Hematopoietic multipotent progenitor cell treated with erythropoietin and hydrocortisone succinate and interleukin-3 and kit ligand, for 17 days (in vitro differentiated cells): ENCODE measurements at places on chromosomes 4 and X.
A peak's percentile ranks its signal among the peaks of the same experiment; 100 is the strongest.

- no peak for DNase-seq
Measured at GRCh38 chr4:151670843-151671242, 90.0 kb downstream of the GATB start.

GRCh38 chr4:3220476-3221183 lies 28.3 kb upstream of the MSANTD1 start:
- no peak for DNase-seq

GRCh38 chr4:55633903-55634302 lies 2.2 kb downstream of the NMU start:
- DNase-seq: no peak

GRCh38 chr4:13698296-13698695 lies 70.8 kb upstream of the BOD1L1 start:
- no peak for DNase-seq

- no peak for DNase-seq
Measured at GRCh38 chrX:14943962-14944361, 70.7 kb downstream of the MOSPD2 start.

GRCh38 chr4:75724066-75724866 lies at the start of gene USO1:
Gene USO1, plus strand, starts transcription at chr4:75724577. Its CDS starts 243 bp downstream, at chr4:75724820.
- peak; percentile 100 for DNase-seq

DNA sequence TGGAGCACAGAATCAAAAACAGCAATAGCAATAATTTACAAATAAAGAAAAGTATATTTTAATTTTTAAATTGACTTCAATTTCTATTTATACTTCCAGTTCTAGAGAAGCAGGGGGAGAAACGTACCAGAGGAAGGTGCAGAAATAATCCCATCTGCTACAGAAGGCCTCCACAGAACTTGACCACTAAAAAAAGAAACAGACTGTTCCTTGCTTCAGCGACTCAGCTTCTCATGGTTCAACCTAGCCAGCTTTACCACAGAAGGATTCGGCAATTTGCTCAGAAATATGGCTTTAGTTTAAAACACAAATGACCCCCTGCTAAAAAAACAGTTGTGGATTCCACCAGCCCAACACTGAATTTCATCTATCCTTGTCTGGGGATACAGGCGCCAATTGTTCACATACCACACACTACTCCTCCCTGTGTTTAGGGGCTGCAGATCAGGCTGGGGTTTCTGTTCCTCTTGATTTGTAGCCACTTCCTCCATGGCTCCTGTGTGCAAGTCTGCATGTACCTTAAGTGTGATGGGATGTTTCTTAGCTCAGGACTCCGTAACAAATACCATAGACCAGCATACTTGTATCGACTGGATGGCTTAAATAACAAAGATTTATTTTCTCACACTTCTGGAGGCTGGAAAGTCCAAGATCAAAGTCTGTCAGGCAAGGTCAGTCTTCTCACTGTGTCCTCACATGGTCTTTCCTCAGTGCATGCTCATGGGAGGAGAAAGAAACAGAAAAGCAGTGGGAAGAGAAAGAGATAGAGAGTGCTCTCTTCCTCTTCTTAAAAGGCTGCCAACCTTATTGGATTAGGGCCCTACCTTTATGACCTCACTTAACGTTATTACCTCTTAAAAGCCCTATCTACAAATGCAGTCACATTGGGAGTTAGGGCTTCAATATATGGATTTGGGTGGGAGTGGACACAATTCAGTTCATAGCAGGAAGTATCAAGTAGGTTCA lies 79.1 kb downstream of the AMOT start:
- no peak for DNase-seq

- peak; percentile 71 for DNase-seq
Measured at GRCh38 chr4:128288689-128289106, 1.1 kb upstream of the PGRMC2 start.

DNA sequence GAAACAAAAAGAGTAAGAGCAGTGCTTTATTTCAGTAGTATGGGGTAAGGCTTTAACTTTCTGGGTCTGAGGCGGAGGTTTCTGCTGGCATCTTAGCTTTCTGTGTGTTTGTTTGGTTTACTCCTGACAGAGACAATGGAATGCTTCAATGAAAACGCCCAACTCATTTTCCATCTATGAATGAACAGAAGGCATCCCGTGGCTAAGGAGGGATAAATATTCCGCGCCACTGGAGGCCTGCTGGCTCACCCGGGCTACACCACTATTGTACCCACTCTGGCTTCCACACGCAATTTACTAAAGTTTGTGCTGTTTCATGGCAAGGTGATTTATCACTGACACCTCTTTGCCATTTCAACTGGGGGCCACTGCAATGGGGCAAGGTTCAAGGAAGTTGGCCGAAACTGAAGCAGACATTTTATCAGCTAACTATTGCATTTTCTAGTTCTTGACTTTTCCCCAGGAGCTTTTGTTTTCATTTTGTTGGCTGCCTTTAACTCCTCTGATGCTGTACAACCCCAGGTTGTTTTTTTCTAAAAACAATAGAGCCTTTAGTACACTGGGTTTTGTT lies 32.8 kb upstream of the PPARGC1A start:
- no peak for DNase-seq

DNA sequence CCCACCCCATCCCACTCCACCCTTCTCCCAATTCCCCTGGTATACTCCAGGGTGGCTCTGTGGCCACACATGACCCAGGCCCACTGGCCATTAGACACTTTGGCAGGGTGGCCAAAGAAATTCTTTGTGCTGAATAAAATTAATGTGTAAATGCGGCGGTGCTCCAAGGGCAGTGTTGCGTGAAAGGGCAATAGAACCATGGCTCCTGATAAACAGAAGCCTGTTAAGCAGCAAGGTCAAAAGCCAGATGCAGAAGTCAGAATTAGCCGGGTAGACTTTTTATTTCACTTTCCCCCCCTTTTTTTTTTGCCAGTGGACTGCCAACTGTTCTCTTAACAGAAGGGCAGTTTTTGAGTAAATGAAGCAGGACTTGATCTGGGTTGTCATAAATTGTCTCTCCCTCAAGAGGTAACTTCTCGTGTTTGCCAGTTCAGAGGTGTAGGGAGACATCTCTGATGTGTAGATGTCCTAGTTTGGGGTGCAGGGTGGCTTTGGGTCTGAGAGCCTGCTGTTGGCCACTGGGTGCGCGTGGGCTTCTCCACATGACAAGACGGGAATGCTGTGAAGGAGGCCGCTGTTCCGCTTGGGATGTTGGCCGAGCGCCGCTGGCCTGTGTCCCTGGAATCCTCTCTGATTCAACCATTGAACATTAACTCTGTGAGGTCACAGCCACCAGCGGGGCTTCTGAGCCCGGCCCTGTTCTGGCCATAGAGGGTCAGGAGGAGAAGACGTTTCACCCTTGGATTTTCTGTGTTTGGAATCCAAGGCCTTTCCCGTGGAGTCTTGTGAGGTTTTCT lies 139.5 kb downstream of the TBL1X start:
- DNase-seq: no peak

DNA sequence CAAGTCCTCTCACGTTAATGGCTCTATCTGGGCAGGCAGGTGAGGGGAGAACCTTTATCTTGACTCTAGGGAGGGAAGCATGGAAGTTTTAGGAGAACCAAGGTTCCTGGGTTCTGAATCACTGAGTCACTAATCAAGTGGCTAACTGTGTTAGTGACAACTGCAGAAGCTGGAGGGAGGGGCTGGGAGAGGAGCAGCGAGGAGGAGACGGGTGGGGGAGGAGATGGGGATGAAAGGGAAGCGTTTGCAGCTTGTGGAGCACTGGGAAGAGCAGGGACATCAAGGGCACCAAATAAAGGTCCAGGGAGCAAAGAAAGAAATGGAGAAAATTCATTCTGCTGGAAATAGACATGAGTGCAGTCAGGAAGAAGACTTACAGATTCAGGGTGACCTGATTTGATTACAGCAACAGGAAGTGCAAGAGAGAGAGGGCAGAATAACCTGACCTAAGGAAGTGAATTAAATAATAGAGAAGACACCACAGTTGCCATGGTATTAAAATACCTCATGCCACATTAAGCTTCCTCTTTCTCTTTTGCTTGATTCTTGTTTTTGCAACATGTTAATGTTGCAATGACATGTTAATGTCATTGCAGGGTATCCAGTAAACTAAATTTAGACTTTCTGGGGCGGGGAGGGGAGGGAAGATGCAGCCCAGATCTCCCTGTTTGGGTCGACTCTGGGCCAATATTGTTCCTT lies 4.5 kb upstream of the SETD7 start:
- no peak for DNase-seq

DNA sequence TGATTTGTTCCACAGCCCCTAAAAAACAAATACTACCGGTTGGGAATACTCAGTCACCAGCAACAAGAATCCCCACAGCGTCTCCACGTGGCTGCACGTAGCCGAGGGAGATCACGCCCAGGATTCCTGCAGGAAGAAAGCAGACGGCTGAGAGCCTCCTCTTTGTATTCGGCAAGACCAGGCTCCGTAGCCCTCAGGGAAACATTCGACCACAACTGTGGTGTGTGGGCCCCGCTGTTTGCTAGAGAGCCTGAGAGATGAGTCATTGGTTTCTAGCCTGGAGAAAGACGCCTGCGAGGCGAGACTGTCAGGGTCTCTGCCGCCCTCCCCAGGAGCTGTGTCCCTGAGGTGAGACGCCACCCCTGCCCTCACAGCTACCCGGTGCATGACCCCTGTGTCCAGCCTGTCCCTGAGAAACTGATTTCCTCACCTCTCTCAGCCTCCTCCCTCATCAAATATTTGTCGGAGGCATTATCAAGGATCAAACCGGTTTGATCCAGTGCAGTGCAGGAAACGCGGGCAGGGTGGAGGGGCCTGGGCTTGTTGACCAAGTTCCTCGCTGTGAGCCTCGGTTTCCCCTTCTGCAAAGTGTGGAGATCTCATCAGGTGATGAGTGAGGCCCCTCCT lies 4.7 kb upstream of the S100P start:
- no peak for DNase-seq

DNA sequence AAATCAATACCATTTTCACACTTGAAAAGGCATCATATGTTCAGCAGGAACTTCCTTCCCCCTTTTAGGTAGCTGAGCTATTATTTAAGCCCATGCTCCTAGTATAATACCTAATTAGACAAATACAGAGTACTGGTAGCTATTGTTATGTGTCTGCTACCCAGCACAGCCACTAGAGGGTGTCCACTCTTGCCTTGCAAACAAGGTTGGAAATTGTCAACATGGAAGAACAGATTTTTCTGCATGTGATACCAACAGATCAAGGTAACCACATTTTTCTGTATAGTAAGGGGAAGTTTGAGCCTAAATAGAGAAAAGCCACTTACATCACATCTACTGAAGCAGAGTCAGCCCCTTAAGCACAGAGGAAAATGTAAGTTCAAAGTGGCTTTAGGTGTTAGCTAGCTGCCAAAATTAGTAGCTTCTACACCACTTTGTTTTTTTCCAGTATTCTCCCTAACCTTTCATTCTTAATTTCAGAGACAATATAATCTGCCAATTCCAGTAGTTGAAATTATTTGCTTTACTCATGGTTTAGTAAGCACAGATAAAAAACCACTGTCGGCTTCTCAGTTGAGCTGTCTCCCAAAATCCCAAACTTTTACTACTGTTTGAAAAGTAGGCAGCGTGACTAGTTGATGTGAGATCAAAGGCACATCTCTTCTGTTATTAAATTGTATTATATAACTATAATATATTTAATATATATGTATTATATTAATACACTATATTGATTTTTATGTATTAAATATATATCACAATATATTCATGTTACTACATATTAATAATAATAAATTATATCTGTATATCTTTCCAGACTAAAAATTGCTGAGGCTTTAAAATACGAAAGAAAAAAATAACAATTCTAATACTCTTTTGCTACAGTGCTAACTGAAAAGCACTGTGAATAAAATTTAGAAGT lies 38.2 kb downstream of the EDNRA start:
- peak; percentile 17 for DNase-seq

DNA sequence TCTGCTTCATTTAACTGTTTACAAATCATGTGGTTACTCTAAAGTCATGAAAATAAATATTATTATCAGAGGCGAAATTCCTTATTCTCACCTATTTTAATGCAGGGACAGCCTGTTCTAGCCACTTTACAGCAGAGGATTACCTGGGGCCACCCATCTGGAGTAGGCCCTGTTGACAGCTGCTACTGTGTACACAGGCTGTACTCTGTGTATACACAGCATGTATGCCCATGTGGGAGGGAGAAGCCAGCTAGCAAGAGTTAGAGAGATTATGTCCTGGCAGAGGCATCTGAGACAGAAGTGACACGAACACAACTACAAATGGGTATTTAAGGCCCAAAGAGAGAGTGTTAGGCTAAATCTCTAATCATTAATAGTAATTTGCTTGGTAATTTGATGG lies 62.1 kb downstream of the GPRIN3 start:
- DNase-seq: no peak

DNA sequence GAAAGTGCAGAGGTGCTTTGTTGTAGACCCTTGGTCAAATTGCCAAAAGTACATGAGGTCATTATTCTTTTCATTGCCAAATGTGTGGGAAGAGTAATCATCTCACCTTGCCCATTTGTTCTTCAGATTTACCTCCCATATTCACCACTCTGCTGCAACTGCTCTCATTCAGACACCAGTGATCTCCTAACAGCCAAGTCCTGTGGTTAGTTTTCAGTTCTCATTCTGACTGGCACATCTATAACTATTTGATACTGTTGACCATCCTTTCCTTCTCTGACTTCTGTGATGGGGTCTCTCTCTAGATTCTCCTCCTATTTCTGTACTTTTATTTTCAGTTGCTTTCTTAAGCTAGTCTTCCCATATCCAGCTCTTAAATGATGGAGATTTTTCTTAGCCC lies 39.8 kb downstream of the GRIA3 start:
- DNase-seq: no peak

- DNase-seq: no peak
Measured at GRCh38 chr4:21780148-21780547, 168.4 kb downstream of the KCNIP4 start.

DNA sequence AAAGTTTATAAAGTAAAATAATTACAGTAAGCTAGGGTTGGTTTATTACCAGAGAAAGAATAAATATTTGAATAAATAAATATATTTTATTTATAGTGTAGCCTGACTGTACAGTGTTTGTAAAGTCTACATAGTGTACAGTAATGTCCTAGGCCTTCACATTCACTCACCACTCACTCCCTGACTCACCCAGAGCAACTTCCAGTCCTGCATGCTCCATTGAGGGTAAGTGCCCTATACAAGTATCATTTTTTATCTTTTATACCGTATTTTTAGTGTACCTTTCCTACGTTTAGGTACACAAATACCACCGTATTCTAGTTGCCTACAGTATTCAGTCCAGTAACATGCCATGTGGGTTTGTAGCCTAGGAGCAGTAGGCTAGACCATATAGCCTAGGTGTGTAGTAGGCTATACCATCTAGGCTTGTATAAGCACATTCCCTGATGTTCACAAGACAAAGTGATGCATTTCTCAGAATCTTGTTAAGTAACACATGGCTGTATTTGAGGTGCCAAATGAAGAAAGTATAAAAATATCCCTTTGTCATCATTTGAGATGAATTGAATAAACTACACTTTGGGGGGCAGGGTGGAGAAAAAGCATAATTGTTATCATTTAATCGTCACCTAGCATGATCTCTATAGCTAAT lies 14.7 kb upstream of the KLHL8 start:
- DNase-seq: no peak
